A375 (cell line): ENCODE measurements at places on chromosomes 5 and 9. TPM values are rescaled to one million over a fixed set of nuclear protein-coding genes. Genes with fewer than 3 reads are reported as not detected.

ALDH7A1 gene
- total RNA-seq = 48.7 and 48.8 TPM in 2 replicates

ABITRAM gene
- 10.1 and 10.3 TPM in 2 replicates for total RNA-seq

MPDZ gene
- total RNA-seq = 27.2 and 38.3 TPM in 2 replicates

PCDHB10 gene
- total RNA-seq = 2.3 and 3.0 TPM in 2 replicates

SCGB3A2 gene
- total RNA-seq = not detected in 2 replicates

CAMSAP1 gene
- 18.9 and 25.8 TPM in 2 replicates for total RNA-seq

LECT2 gene
- total RNA-seq = not detected in 2 replicates

ABHD17B gene
- 16.9 and 17.7 TPM in 2 replicates for total RNA-seq

SYNPO gene
- 4.1 and 4.7 TPM in 2 replicates for total RNA-seq

PCDHGA12 gene
- 0.80 and 1.2 TPM in 2 replicates for total RNA-seq

CD14 gene
- total RNA-seq = 0.30 and 0.66 TPM in 2 replicates
